ENCODE measurements at places on chromosomes 3 and 15.

- peak; percentile 90 for DNase-seq
Observed at GRCh38 chr15:79071901-79072300, 18.7 kb downstream of the RASGRF1 start.

- DNase-seq, result peak; percentile 23
Observed at GRCh38 chr3:186722457-186722856, 5.3 kb downstream of the KNG1 start.

DNA sequence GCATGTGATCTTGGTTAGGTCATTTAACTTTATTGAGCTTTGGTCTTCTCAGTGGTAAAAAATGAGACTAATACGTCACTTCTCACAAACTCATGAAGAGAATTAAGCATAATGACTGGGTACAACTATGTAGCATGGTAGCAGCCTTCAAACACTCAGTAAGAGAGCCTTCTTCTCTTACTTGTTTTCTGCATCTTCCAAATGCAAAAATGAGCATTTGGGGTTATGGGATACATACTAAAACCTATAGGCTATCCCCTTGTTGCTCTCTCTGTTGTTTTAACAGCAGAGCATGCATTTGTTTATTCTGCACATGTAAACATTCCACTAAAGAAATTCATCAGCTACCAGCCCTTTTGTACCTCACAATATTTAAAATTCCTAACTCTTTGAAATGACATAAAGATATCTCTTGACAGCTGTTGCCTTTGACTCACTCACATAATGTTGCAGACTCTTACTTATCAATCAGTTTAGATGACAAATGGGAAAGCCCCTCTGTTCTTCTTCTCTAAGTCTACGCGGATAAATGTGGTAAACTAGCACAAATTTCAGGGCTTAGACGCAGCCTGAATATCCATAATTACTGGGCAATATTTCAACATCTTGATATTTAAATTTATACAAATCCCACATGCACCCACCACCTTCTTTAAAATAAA is 327.3 kb upstream of the SATB1 start:
- DNase-seq, result no peak

- no peak for DNase-seq
Observed at GRCh38 chr15:29364426-29365078, 94.9 kb upstream of the NSMCE3 start.

- DNase-seq, result no peak
Observed at GRCh38 chr3:153484842-153485241, 322.8 kb downstream of the RAP2B start.

- DNase-seq, result no peak
Observed at GRCh38 chr3:85758442-85758841, 799.7 kb downstream of the CADM2 start.

GRCh38 chr3:175951047-175951694 is 1092.0 kb downstream of the NAALADL2 start:
- no peak for DNase-seq

DNA sequence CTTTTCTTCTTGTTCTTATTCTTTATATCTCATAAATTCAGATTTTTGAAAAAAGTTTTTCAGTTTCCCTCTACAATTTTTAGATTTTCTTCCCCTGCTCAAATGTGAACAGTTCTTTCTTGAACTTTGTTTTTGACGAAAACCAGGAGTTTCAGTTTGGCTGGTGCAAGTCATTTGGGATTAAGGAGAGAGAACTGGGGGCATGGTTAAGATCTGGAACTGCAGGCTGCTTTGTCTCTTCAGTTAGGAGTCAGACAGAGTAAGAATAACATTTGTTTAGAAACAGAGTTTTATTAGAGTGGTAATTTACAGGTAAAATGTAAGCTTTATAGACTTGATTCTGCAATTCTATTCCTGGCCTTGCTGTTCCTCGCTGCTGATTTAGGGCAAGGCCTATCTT is 310.5 kb upstream of the C2CD4B start:
- no peak for DNase-seq

GRCh38 chr3:45659661-45660566 is 29.3 kb upstream of the SACM1L start:
- DNase-seq, result peak; percentile 70

GRCh38 chr15:100094127-100094510 is 247.7 kb downstream of the ADAMTS17 start:
- DNase-seq, result no peak

DNA sequence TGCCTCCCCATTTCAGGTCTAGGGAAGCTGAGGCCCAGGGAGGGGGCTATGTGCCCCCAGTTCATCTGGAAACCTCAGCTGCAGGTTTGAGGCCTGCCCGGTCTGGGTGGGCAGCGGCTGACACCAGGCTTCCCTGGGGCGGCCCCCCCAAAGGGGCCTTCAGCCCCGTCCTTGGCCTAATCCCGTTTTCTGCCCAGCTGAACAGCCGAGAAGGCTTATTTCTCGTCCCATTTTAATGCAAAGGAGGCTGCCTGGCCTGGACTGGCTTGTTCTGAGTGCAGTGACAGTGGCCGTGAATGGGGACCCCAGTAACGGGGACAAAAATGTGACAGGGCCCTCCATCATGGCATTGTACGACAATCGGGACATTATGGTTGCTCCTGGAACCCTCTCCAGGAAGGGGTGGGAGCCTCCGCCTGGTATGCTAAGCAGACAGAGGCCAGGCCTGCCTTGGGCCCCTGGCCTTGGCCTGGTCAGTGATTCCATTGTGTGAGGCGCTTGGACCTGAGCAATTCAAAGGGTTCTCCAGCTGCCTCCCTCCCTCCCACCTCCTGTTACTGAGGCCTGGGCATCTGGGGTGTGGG is 93.9 kb downstream of the WNT7A start:
- no peak for DNase-seq

- no peak for DNase-seq
Observed at GRCh38 chr3:73500321-73500720, 124.4 kb downstream of the PDZRN3 start.

GRCh38 chr3:45593708-45594601 is 596 bp upstream of the LIMD1 start:
- peak; percentile 37 for DNase-seq

DNA sequence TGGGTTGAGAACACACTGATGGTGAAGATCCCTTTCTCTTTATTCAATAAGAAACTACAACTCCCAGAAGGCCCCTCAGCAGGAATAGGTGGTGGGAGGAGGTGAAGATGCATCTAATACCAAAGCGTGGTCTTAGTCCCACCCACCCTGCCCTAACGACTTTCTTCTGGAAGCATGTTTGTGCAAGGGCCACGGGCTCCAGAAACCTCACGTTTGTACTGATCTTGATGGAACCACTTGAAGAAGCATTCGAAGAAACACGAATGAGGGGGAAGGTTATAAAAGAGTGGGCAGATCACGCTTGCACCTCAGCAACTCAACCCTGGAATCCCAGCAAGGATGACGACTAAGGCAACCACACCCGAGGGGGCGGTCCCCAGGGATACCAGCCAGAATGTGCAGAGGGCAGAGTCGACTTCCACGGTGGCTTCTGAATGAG is 10.6 kb upstream of the SLC25A36 start:
- DNase-seq, result no peak

- DNase-seq, result no peak
Observed at GRCh38 chr3:19114461-19114860, 33.8 kb upstream of the KCNH8 start.

- no peak for DNase-seq
Observed at GRCh38 chr3:22122567-22122966, 371.6 kb upstream of the ZNF385D start.

DNA sequence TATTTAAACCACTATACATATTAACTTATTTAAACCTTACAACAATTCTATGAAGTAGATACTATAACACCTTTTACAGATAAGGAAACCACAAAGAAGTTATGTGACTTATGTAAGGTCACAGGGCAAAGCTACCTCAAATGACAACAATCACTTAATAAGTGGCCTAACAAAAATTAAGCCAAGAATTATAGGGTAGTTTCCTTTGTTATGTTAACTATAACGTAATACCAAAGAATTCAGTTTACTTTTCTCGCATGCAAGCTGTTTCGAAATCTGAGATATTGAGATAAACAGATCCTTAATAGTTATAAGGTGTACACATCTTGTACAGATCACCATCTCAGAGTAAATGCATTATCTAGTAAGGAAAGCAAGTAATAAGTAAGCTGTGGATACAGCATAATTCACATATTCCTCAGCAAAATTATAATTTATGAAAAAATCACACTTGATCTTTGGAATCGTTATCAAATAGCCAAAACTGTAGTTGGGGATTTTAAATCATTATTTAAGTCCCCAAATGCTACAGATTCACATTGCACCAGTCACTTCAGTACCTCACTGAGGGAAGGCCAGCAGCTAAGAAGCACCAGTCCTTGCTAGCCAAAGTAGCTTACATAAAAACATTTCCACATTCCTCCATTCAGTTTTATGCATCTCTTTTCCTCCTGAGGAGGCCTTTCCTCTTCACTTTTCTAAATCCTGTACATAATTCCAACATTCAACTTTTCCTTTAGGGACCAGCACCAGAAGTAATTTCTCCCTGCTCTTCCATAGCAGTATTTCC is 226.8 kb downstream of the TBC1D5 start:
- DNase-seq, result no peak

GRCh38 chr3:12463686-12464085 is 20.6 kb upstream of the TSEN2 start:
- no peak for DNase-seq

DNA sequence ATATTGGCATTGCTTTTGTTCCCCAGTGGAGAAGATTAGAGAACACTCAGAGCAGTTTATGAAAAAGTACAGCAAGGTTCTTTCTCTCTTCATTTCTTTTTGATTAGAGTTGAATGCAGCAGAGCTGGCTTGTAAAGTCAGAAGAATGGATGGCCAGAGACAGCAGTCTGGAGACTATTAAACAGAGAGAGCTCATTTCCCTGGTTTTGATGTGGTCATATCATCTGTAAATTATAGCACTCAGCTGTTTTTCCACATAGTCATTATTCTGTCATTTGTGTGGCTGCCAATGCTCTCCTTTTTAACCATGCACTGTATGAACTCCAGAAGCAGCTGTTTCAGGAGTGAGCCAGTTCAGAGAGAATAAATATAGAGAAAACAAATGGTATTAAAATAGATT is 177.4 kb upstream of the CRBN start:
- no peak for DNase-seq

GRCh38 chr3:12904951-12905315 is 63.6 kb upstream of the RPL32 start:
- no peak for DNase-seq

- peak; percentile 39 for DNase-seq
Observed at GRCh38 chr3:187066228-187066995, 72.9 kb downstream of the RPL39L start.

GRCh38 chr3:126896067-126896441 is 86.9 kb upstream of the PLXNA1 start:
- no peak for DNase-seq

- peak; percentile 83 for DNase-seq
Observed at GRCh38 chr3:57130571-57131209, 34.5 kb downstream of the IL17RD start.

- DNase-seq, result no peak
Observed at GRCh38 chr3:160739079-160739478, 17.0 kb upstream of the PPM1L start.

DNA sequence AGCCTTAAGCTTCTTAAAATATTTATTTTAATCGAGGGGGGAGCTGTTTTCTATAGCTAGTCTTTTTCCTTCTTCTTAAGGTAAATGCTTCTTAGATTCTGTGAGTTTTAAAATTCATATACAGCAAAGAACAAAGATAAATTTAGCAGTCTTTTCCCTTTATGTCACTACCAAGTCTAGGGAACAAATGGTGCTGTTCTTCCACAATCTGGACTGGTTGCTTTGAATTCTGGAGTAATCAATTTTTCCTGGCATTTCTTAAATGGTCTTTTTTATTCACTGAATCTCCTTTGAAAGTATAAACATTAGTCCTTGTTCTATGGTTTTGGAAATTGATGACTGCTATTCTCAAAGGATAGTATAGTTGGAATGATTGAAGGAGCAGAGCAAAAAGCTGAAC is 82.8 kb downstream of the CHL1 start:
- DNase-seq, result peak; percentile 17

GRCh38 chr3:111750278-111750884 is 108.7 kb upstream of the PHLDB2 start:
- no peak for DNase-seq

DNA sequence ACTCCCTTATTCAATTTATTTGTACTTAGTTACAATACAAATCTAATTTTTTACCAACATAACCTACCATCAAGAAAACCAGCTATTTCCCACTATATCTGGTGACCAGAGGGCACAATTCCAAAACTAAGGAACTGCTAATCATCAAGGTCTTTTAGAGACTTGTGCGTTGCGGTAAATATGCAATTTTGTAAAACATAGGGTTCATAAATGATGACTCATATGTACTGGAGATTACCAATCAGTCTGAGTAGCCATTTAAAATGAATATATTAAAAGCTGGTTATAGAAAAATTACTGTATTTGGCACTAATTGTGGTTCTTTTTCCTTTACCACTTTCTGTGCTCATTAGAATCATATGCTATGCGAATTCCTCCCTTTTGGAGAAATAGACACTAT is 859.6 kb downstream of the ROBO1 start:
- DNase-seq, result no peak

- DNase-seq, result peak; percentile 49
Observed at GRCh38 chr3:139111392-139112229, 66.9 kb upstream of the PRR23C start.

GRCh38 chr3:135023996-135024658 is 229.1 kb downstream of the EPHB1 start:
- no peak for DNase-seq

GRCh38 chr3:197427021-197427420 is 128.6 kb upstream of the DLG1 start:
- DNase-seq, result peak; percentile 86

- DNase-seq, result no peak
Observed at GRCh38 chr3:122092460-122093165, 37.5 kb downstream of the CD86 start.

DNA sequence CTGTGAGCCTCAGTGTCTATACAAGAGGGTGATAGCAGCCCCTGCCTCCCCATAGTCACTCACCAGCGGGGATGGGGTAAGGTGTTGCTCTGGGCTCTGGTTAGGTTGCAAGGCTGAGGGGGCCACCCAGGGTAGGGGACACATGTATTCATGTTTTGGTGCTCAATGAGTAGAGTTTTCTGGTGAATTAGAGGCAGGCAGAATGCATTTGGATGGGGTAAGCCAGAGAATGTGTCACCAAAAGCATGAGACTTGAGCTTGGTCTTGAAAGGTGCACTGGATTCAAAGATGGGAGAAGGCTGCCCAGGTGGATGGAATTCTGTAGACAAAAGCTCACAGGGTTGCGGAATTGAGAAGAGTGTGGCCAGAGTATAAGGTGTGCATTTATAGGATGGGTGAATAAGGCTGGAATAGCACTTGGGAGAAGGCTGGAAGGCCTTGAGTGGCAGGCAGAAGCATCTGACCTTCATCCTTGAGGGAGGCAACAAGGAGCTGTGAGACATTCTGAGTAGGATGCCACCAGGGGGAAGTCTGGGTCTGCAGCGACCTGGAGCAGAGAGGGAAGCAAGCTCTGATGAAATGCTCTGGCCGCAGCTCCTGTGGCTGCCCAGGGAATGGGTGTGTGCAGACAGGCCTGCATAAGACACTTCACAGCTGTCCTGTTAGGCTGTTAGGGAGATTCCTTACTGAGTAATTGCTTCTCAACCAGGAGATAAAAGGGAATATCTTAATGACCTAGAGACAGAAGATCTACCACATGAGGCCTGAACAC is 149.6 kb downstream of the CHDH start:
- DNase-seq, result no peak

All from cerebellar cortex (tissue), 1 donor.